ENCODE measurements at places on chromosomes 2 and 18.

GRCh38 chr2:130353291-130354138, 2.3 kb upstream of the PTPN18 start:
- DNase-seq, result no peak

DNA sequence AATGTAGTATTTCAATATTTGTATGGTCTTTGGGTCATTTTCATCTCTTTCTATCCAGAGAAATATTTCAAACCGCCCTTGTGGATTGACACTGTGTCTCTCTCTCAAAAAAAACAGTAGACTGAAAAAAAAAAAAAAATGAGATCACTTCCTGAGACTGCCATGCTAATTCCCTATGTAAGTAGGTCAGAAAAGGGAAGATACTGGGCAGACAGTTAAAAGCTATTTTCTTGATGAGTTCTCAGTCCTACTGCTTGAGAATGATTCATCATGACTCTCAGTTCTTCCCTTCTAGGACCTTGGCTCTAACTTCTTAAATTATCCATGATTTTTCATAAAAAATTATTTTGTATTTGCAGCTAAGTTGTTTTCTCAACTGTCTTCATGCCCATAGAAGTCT, 672.3 kb upstream of the REG3G start:
- DNase-seq, result no peak

DNA sequence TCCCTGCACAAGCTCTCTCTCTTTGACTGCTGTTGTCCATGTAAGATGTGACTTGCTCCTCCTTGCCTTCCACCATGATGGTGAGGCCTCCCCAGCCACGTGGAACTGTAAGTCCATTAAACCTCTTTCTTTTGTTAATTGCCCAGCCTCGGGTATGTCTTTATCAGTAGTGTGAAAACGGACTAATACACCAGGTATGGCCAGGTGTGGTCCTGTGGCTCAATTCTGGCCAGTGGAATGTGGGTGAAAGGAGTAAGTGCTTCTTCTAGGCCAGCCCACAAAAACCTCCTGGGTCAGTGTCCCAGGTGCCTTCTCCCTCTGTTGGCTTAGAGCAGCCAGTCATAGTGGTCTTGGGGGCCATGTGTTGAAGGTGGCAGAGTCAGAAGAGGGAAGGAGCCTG, 57.0 kb downstream of the PRKCE start:
- DNase-seq, result no peak

GRCh38 chr2:231541645-231542044, 11.4 kb upstream of the NMUR1 start:
- DNase-seq, result no peak

DNA sequence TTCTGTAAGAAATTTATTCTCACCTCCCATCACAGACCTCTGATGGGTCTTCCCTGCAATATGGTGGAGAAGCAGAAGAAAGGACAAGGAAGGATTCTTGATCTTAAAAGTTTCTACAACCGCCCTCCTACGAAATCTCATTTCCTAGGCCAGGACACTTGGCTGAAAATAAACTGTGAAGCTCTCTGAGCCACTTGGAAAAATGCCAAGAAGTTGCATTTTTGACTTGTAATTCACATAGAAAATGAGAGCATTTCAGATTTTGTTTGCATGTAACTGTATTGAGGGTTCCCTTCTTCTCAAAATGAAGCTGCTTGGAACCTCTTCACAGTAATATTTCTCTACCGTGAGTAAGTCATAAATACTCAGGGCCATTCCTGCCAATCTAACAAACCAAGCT, 458.3 kb upstream of the SLC14A2 start:
- peak; percentile 17 for DNase-seq

- DNase-seq, result no peak
Observed at GRCh38 chr2:49069829-49070228, 84.5 kb downstream of the FSHR start.

GRCh38 chr2:153875801-153876466, 4.2 kb downstream of the GALNT13 start:
- DNase-seq, result no peak

- no peak for DNase-seq
Observed at GRCh38 chr2:170216428-170216827, 38.5 kb downstream of the MYO3B start.

DNA sequence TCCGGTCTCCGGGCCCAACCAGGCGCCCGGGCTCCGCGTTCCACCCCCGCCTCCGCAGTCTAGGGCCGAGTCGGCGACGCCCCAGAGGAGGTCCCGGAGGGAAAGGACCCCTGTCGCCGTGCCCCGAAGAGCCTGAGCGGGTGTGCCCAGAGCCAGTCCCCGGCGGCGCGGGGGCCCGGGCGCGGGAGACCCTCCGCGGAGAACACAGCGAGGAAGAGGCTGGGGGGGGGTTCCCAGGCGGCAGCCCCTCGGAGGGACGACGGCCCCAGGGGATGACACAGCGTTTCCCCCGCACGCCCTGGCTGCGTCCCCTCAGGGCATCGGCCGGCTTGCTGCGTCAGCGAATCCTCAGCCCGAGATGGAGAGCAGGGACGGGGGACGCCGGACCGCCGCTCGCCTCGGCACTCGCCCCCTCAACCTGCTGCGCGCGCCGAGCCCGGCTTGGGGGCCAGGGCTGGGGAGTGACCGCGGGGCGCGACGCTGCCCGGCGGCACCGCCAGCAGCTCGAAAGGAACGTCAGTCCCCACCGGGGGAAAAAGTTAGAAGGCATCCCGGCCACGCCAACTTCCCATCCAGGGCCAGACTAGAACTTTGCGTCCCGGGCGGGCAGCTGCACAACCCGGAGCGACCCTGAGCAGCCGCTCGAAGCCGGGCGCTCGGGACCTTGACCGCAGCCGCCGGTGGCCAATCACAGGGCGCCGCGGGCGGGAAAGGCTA, 711 bp downstream of the SFXN5 start:
- peak; percentile 70 for DNase-seq

DNA sequence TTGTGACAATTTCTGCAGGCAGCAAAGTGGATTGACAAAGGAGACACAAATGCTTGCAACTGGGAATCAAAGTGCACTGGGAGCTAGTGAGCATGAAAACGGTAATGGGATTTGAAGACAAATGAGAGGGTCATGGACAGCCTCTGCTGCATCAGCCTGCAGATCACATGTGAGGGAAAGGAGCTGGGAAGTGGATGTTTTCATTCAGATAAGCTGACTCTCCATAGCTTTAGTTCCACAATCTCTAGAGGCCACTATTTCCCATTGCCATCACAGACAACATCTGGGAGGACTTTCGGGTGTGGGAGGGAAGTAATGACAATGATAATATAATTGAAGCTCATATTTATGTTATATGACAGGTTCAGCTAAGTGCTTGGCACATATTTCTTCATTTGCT, 28.4 kb downstream of the ADCYAP1 start:
- no peak for DNase-seq

DNA sequence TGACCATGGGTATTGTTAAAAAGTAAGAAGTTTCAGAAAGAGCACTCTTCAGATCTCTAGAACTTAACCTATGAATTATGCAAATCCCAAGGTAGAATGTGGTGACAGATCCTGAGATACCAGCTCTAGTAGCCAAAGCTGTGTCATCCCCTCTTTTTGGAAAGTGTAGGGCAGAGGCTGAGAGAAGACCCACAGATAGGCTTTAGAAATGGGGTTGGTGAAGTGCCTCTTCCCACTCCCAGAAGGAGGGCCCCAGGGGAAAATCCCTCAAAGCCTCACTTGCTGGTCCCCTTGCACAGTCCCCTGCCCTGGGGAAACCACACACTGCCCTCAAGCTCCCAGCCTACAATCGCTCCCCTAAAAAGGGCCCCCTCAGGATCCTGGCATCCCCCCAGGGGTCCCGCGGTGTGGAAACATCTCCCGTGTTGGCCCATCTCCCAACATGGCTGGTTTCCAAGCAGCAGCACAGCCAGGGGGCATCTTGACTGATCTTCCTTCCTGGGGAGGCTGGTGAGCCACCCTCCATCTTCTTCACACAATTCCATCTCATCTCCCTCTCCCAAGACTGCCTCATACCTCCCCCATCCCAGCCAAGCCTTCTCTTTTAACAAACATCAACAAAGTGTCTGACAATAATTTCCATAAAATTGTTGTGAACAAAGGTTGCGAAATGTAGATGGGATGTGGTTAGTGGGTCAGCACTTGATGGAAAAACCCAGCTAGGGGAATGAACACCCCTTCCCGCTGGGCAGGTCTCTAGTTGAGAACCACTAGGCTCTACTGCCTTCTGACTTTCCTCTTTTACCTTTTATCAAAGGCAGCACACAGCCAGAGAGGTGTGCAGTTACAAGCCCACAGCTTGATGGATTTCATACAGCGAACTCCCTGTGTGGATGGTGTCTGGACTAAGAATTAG, 25.1 kb downstream of the MAL start:
- DNase-seq, result no peak

- no peak for DNase-seq
Observed at GRCh38 chr2:62194558-62195420, 1.1 kb upstream of the B3GNT2 start.

GRCh38 chr2:237542001-237542704, 24.2 kb upstream of the PRLH start:
- no peak for DNase-seq

DNA sequence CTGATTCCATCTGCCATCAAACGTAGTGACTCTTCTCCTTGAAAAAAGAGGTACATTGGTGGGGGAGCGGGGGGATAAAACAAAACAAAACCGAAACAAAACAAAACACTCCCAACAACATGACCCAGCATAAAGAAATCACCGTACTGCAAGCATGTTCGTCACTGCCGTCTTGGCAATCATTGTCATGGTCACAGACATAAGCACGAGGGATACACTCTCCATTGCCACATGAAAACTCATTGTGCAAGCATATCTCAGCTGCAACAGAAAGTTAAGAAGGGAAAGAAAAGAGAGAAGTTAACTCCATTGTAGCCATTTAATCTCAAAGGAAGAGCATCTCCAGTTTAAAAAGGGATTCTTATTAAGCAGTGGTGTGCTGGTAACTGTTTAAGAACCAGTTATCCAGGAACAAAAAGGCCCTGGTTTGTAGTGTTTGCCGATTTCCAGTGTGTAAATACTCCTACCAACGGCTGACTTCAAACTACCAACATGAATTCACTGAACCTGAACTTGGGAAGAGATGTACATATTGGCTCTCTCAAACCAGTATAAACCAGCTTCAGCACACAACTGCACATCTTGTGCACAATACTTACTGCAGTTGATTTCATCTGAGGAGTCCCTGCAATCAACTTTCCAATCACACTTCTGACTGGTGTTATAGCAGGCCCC, 68.2 kb downstream of the LRP2 start:
- DNase-seq, result no peak

GRCh38 chr18:45576931-45577330, 38.3 kb upstream of the SLC14A2 start:
- DNase-seq, result no peak

DNA sequence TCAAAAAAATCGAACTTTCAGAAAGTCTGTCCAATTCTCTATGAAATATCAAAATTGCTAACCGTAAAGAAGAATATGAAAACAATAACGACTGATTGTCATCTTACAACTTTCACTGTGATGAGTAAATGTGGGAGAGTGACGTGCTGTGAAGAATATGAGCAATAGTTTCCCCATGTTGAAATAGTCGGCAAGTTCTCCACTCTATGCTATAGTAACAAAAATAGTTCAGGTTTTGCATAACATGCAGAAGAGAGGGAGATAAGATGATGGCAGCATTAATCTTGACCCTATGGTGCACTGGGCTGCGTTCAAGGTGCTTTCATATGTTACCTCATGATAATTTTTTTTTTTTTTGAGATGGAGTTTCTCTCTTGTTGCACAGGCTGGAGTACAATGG, 196.8 kb upstream of the CYRIA start:
- DNase-seq, result no peak

DNA sequence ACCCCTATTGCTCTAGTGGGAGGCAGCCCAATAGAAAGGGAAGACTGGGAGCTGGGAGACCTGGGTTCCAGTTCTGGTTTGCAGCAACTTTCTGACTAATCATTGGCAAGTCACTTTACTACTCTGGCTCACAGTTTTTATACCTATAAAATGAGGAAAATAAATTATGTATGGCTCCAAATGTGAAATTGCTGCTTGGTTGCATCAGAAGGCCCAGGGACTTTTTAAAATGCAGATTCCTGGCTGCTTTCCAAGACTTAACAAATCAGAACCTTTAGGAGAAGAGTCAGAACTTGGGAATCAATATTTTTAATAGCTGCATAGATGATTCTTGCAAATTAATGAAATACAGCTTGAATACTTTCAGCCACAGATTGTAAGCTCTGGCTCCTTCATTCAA, 943.9 kb downstream of the EPHA4 start:
- no peak for DNase-seq

GRCh38 chr2:203705178-203705577, 1.3 kb upstream of the CD28 start:
- no peak for DNase-seq

GRCh38 chr18:54529444-54529843, 61.6 kb upstream of the DYNAP start:
- no peak for DNase-seq

GRCh38 chr2:196295005-196295404, 123.6 kb upstream of the STK17B start:
- DNase-seq, result no peak

DNA sequence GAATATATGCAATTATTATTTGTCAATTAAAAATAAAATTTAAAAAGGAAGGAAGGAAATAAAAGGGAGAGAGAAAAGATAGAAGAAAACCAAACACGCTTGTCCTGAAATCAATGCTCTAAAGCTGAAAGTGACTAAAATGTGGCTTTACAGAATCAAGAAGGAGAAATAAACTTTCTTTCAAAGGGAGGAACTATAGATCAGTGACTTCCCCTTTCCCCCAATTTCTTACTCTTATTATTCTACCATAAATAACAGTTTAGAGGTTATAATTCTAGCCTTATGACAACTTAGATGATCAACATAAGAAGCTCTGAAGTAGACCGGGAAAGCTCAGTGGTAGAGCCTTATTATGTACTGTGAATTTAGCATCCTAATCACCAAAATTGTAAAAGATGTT, 122.5 kb downstream of the ARHGAP15 start:
- DNase-seq, result no peak

- DNase-seq, result no peak
Observed at GRCh38 chr2:11533278-11534070, at the start of gene GREB1. TSS of gene GREB1 (plus strand) at chr2:11534045. CDS start at chr2:11556615, 22,570 bp downstream.

DNA sequence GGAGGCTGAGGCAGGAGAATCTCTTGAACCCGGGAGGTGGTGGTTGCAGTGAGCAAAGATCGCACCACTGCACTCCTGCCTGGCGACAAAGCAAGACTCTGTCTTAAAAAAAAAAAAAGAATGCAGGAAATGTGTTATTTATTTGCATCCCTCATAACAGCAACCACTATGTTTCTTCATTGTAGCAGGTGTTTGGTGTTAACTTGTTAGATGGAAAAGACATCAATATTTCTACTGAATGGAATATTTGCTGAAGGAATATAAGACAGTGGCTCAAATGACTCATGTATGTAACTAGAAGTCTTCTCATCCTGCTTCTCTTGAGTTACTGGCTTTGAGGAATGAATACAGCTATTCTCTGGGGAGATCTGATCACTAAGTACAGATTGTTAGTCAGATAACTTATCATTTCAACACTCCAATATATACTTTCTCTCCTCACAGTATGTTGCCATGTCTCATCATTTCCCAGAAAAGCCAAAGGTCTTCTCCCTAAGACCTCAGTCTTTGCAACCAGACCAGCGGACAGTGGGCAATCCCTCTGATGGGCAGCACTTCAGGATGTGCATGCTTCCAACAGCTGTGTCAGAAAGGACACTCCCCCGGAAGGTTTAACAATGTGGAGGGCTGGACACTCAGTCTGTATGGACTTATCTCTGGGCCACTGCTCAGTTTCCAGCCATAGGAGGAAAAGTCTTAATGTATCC, 104.4 kb upstream of the STK17B start:
- no peak for DNase-seq

- peak; percentile 21 for DNase-seq
Observed at GRCh38 chr2:230828272-230828961, 36.3 kb upstream of the ITM2C start.

- no peak for DNase-seq
Observed at GRCh38 chr2:18401471-18401870, 159.0 kb downstream of the RDH14 start.

GRCh38 chr2:73089270-73090030, 17.9 kb upstream of the SFXN5 start:
- peak; percentile 98 for DNase-seq

Measured in astrocyte of the hippocampus (primary cell).